Ammon's horn (tissue), 1 donor: ENCODE measurements at places on chromosomes 13 and 19.

DNA sequence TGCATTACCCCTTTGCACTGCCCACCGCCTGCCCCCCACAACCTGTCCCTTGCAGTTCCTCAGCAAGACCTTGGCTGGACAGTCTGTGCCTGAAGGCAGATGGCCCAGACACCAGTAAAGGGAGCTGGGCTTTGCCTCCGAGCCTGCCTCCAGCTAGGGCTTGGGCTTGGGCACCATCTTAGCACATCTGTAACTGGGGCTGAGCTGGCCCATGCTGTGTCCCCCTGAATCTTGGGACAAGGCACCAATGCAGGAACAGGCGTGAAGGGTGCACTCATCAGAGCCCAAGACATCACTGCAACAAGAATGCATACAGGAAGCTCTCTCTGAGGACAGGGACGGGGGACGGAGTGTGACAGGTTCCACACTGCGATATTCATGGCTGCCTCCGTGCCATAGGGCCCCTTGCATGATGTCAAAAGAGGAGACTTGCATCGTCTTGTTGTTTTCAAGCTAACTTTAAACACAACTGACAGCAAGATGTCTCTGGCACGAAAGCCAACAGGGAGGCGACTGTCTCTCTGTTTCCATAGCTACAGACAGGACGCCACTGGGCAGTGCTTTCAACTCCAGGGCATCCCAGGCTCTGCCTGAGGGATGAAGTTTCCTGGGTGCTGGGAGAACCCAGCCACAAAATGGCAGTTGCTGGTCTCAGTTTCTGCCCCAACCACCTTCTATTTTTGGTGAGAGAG lies 8.7 kb upstream of the CHST8 start:
- DNase-seq, result no peak

DNA sequence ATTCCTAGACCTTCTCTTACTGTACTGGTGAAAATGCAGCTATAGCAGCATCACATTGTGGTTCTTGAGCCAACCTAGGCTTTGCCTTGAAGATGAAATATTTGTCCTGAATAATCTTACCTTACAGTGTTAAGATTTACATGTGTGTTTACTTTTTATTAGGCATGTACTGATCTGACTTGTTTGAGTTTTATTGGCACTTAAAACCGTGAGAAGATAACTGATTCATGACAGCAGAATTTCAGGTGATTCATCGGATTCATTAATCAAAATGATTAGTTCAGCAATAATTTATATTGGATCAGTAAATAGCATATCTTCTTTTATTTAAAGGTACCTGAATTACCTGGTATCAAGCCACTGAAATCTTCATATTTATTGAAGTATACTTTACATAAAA lies 296.3 kb downstream of the KLF5 start:
- DNase-seq, result no peak

- DNase-seq, result no peak
Observed at GRCh38 chr13:60152904-60153303, 10.8 kb downstream of the DIAPH3 start.

- peak; percentile 10 for DNase-seq
Observed at GRCh38 chr19:40143612-40144011, 47.6 kb upstream of the MAP3K10 start.

- no peak for DNase-seq
Observed at GRCh38 chr13:50467156-50468110, 376.1 kb downstream of the DLEU7 start.

GRCh38 chr13:63044589-63045313 lies 1629.1 kb upstream of the PCDH20 start:
- no peak for DNase-seq

GRCh38 chr19:55432241-55432959 lies 10.7 kb downstream of the SHISA7 start:
- no peak for DNase-seq

DNA sequence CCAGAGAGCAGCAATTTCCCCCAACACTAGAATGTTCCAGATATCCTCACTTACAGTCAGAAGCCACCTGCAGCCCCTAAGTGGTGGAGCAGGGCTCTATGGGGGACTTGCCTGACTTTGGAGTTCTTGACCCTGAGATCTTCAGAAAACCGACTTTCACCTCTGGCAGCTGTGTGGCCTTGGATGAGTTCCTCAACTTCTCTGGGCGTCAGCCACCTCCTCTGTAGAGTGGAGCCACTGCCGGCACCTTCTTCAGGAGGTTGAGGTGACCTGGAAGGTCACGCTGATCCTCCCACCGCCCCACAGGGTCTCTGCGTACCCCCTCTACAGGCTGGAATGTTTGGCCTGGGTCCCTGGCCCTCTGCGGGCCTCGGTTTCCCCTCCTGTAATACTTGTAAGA lies 7.1 kb upstream of the FUT5 start:
- no peak for DNase-seq

GRCh38 chr13:32080328-32080744 lies 48.8 kb downstream of the FRY start:
- no peak for DNase-seq
